ENCODE measurements at places on chromosomes 2 and 18. TPM values are rescaled to one million over a fixed set of nuclear protein-coding genes. Genes with fewer than 3 reads are reported as not detected.

DNA sequence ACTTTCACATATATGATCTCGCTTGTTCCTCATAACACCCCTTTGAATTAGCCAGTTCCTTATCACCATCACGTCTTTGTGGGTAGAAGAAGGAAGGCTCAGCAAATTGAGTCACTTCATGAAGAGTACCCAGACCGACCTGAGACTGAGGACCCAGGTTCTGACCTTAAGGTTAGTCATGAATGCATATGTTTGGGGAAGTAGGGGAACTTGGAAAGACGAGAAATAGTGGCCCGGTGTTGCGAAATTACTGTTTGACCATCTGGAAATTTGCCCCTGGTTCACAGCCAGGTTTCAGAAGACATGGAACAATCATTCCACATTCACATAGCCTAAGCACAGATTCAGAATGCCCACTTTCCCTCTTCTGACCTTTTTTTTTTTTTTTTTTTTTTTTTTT, 59.8 kb downstream of the MEIS1 start:
- peaks cover 4% of the 10 kb centered on the region for H3K4me1 ChIP-seq
- no peaks in the 10 kb centered on the region for H3K36me3 ChIP-seq
- no peak for DNase-seq
- no peak overlapping the region for H3K27ac ChIP-seq

DNA sequence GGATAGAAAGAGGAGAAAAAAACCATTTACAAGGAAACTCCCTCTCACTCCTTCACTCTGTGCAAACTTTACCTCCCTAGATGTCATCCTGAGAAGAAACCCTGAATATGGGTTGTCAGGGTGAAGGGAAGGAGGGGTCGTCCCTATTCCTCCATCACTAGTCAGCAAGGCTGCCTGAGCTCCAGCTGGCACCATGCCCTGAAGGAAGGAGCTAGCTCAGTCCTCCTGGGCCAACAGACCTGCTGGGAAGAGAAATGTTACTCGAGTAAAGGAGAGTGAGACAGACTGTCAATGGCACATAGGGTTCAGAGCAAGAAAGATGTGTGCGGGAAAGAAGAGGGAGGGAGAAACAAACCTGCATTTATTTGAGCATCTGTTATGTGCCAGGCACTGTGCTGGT, 18.3 kb upstream of the EPAS1 start:
- no peak for DNase-seq
- H3K36me3 ChIP-seq: no peaks in the 10 kb centered on the region
- H3K4me1 ChIP-seq: peaks cover 11% of the 10 kb centered on the region
- H3K27ac ChIP-seq: no peak overlapping the region
- H3K27me3 ChIP-seq: no peaks in the 10 kb centered on the region

GRCh38 chr2:85702172-85702571, 8.0 kb downstream of the GNLY start:
- H3K4me1 ChIP-seq: peaks cover 10% of the 10 kb centered on the region
- no peak for DNase-seq
- no peaks in the 10 kb centered on the region for H3K27me3 ChIP-seq
- H3K36me3 ChIP-seq: no peaks in the 10 kb centered on the region
- no peak overlapping the region for H3K27ac ChIP-seq

GRCh38 chr2:214671319-214671885, 138.1 kb downstream of the BARD1 start:
- no peak overlapping the region for H3K4me3 ChIP-seq
- H3K27ac ChIP-seq: no peak overlapping the region
- no peak for DNase-seq
- no peaks in the 10 kb centered on the region for H3K4me1 ChIP-seq
- no peaks in the 10 kb centered on the region for H3K36me3 ChIP-seq
- H3K27me3 ChIP-seq: no peaks in the 10 kb centered on the region

The EFEMP1 gene
- 33.8 TPM for polyA plus RNA-seq

All from muscle of leg (tissue), 16 donors.